ENCODE measurements at places on chromosomes 3 and 15.
A peak's percentile ranks its signal among the peaks of the same experiment; 100 is the strongest.

- DNase-seq = no peak
These were observed 39.0 kb upstream of the MYO5C start for GRCh38 chr15:52334491-52335160.

- DNase-seq = no peak
These were observed 37.1 kb upstream of the TSC22D2 start for GRCh38 chr3:150370999-150371398.

DNA sequence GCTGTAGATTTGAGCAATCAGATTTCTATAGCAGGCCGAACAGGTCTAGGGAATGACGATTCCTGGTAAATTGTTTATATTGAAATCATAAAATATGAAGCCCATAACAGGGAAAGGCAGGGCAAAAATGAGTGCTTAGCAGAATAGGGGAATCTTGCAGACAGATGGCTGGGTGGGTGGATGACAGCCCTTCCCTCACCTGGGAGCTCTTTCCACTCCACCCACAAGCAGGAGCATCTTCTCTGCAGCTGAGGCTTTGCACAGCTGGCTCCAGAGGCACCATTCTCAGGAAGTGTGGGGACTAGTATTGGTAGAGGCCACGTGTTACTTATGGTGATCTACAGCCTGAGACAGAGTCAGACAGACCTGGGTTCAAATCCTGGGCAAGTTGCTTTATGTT lies 55.9 kb upstream of the SYN2 start:
- no peak for DNase-seq

DNA sequence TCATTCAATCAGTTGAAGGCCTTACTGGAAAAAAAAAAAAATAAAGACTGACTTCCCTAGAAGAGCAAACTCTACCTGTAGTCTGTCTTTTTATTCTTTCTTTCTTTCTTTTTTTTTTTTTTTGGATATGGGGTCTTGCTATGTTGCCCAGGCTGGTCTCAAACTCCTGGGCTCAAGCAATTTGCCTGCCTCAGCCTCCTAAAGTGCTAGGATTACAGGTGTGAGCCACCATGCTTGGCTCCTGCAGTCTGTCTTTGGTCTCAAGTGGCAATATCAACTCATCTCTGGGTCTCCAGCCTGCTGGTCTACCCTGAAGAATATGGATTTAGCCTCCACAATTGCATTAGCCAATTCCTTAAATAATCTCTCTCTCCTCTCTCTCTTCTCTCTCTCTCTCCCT lies 167.7 kb upstream of the P2RY1 start:
- DNase-seq = no peak

DNA sequence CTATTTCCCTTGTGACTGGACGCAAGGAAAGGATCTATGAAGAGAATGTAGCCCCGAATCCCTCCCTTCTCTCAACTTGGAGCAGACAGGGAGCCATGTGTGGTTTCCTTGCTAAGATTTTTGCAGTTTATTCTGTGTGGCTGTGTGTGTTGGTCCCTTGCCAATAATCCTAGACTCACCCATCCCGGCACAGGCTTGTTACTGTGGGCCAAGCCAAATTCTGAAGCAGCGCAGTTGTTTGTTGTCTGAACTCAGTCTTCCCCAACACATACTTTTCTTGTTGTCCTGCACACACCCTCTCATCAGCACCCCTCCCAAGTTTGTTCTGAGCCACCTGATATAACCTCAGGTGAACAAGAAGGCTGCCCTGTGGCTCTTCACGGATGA lies 193.3 kb upstream of the CTDSPL start:
- DNase-seq = peak; percentile 63

GRCh38 chr3:126917232-126917804 lies 65.6 kb upstream of the PLXNA1 start:
- DNase-seq = no peak

DNA sequence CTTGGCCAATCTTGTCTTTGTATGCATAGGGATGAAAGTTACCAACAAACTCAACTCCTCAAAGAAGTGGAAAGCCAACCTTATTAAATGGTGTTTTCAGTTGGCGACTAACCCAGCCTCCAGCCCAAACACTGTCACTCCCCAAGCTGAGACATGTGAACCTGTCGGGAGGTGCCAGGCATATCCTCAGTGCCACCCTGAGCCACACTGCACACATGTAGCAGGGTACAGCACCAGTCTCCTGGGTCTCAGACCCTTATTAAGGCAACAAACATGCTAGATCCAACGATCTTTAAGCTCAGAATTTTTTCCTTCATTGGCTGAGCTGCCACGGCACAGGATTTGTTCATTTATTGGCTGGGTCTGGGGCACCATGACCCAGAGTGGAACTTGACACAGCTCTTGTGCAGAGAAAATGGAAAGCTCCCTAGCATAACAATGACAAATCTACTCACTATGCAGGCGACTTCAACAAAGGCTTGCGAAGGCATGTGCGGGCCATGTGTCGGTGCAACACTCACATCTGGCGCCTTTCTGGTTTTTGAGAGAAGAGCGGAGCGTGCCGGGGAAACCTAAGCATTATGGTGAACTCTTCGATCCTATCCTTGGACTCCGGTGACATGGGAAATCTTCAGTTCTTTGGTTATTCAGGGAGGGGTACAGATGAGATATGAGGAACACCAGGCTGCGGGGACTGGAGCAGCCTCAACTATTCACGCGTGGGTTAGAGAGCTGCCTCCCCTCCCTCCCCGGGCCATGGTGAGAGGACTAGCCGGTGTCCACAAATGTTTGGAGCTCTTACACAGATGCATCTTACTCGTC lies 190.1 kb downstream of the FAM43A start:
- DNase-seq = no peak

GRCh38 chr3:33883538-33883950 lies 85.1 kb downstream of the PDCD6IP start:
- peak; percentile 55 for DNase-seq
